Effector memory CD8-positive, alpha-beta T cell (primary cell): ENCODE measurements at places on chromosomes 2 and 18.

- peaks cover 43% of the 10 kb centered on the region for H3K4me1 ChIP-seq
- no peak overlapping the region for H3K4me3 ChIP-seq
- no peaks in the 10 kb centered on the region for H3K27me3 ChIP-seq
Measured at GRCh38 chr2:98555696-98556095, 52.6 kb downstream of the COA5 start.

DNA sequence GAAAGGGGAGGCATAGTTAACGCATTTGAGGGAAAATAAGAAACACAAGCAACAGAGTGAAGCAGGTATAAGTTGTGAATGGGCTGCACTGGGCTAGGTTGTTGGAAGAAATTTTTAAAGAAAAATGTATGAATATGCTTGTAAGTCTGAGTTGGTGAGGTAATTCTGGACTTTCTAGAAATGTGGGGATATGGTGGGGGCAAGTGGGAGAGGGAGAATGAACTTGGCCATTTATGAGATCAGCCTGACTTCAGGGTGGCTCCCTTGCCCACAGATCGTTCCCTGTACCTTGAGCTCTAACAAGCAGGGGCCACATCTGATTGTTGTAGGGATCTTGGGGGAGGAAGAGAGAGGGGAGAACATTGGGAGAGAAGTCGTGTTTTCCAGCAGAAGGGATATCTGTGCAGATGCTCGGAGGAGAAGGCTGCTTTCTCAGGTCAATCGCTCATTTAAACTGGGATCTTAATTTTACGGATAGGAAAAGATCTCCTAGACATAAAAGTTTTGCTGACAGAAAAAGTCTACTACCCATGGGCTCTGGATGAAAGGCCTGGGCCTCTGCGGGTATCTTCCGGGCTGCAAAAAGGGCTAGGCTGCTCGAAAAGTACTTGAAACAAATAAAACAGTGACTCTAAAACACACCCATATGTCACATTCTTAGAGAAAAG lies 42.5 kb upstream of the FZD5 start:
- H3K36me3 ChIP-seq, result no peaks in the 10 kb centered on the region
- no peak for DNase-seq
- peaks cover 2% of the 10 kb centered on the region for H3K4me1 ChIP-seq
- no peak overlapping the region for H3K27ac ChIP-seq
- H3K27me3 ChIP-seq, result peaks cover 32% of the 10 kb centered on the region

- no peak for DNase-seq
- no peak overlapping the region for H3K27ac ChIP-seq
- no peaks in the 10 kb centered on the region for H3K4me1 ChIP-seq
Measured at GRCh38 chr18:75958683-75959082, 531.2 kb upstream of the SMIM21 start.

DNA sequence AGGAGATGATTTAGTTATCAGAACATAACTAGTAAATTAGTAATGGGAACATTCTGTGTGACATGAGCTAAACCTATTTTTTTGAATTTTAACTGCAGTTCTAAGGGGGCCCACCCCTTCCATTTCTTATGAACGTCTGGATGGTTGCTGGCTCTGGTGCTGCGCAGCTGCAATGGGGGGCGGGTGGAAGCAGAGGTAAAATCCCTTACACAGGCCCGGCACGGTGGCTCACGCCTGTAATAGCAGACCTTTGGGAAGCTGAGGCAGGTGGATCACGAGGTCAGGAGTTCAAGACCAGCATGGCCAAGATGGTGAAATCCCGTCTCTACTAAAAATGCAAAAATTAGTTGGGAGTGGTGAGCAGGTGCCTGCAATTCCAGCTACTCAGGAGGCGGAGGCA lies 151.5 kb downstream of the GALR1 start:
- H3K27ac ChIP-seq, result no peak overlapping the region
- DNase-seq, result no peak
- H3K27me3 ChIP-seq, result no peaks in the 10 kb centered on the region
- H3K4me3 ChIP-seq, result no peak overlapping the region
- H3K4me1 ChIP-seq, result no peaks in the 10 kb centered on the region

GRCh38 chr18:70288171-70288850 lies 534 bp upstream of the SOCS6 start:
- no peaks in the 10 kb centered on the region for H3K36me3 ChIP-seq
- DNase-seq, result no peak
- H3K27ac ChIP-seq, result no peak overlapping the region
- peaks cover 40% of the 10 kb centered on the region for H3K27me3 ChIP-seq
- H3K4me3 ChIP-seq, result no peak overlapping the region

- no peak overlapping the region for H3K4me3 ChIP-seq
- peaks cover 70% of the 10 kb centered on the region for H3K27me3 ChIP-seq
- H3K4me1 ChIP-seq, result peaks cover 2% of the 10 kb centered on the region
Measured at GRCh38 chr2:102042196-102043081, 50.7 kb downstream of the IL1R2 start.

DNA sequence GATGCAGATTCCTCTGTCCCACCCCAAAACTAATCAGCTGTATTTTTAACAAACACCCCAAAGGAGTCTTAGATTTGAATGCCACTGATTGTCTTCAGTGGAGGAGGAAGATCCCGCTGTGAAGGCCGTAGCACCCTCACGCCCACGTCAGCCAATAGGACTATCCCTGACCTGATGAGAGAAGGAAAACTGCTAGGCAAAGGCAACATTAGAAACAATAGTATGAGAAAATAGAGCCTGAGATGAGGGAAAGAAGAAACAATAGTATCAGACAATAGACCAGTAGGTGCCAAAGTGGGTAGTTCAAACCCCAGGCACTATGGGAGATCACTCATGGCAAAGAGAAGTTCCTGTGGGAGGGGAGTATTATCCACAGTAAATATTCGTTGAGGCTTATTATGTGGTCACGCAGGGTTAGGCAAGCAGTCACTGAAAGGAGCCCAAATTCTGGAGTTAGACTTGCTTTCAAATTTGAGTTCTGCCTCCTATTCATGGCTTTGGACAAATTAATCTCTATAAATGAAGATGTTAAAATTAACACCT lies 2.8 kb downstream of the PCBP1 start:
- peaks cover 51% of the 10 kb centered on the region for H3K36me3 ChIP-seq
- no peaks in the 10 kb centered on the region for H3K27me3 ChIP-seq
- H3K4me1 ChIP-seq, result peaks cover 54% of the 10 kb centered on the region
- H3K4me3 ChIP-seq, result peak overlapping the region; percentile 96
- DNase-seq, result no peak

DNA sequence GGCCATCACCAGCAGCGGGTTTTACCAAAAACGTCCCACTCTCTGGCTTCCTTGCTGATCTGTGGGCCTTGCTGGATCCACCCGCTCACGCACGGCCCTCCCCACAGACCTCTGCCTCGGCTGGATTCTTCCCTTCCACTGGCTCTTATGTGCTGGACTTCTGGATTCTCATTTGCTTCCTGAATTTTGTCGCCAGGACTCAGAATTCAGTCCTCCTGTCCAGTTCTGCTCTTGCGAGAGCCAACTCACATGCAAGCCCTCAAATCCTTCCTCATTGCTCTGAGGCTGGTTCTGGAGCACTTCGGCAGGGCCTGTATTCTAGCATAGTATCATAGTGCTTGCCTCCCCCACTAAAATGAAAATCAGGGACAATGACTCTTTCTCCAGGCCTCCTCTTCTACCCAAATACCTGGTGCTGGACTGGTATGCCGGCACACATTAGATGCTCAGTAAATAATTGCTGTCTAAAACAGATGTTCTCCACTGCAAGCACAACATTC lies 115.5 kb downstream of the ATL2 start:
- H3K27ac ChIP-seq, result no peak overlapping the region
- DNase-seq, result no peak
- peaks cover 7% of the 10 kb centered on the region for H3K4me1 ChIP-seq

- no peaks in the 10 kb centered on the region for H3K27me3 ChIP-seq
- H3K4me1 ChIP-seq, result no peaks in the 10 kb centered on the region
- no peak overlapping the region for H3K4me3 ChIP-seq
Measured at GRCh38 chr2:154226931-154227330, 355.2 kb downstream of the GALNT13 start.

DNA sequence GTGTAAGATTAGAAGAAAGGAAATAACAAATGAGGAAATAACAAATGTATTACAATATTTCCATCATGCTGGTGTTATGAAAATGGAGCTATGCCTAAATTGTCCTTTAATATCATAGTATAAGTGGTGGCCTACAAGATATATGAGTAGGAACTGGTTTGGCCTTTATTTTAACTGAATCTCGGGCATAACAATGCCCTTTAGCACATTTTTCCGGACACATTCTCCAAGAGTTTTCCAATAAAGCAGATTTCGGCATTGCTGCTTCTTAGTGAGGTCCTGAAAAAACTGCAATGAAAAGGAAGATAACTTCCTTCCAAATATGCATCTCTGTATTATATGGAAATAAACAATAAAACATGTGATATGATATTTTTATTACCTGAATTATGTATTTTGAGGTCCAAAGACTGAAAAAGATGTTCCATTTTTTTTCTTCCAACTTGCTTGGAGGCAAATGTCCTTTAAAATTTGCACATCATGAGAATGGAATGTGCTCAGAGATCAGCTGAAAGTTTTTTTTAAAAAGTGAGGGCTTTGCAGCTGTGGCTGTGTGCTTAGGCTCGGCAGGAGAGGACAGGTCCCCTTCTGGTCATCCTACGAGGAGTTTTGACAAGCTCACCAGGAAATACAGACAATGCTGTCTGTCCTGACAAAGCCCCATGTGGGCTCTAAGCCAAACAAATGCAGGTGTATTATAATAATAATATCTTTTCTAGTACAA lies 132.3 kb upstream of the RND3 start:
- no peaks in the 10 kb centered on the region for H3K27me3 ChIP-seq
- H3K4me1 ChIP-seq, result peaks cover 2% of the 10 kb centered on the region
- DNase-seq, result no peak
- H3K4me3 ChIP-seq, result no peak overlapping the region
- no peaks in the 10 kb centered on the region for H3K36me3 ChIP-seq
- no peak overlapping the region for H3K27ac ChIP-seq

- H3K27ac ChIP-seq, result no peak overlapping the region
- no peak overlapping the region for H3K4me3 ChIP-seq
- peaks cover 23% of the 10 kb centered on the region for H3K36me3 ChIP-seq
- peaks cover 2% of the 10 kb centered on the region for H3K4me1 ChIP-seq
- peaks cover 11% of the 10 kb centered on the region for H3K27me3 ChIP-seq
Measured at GRCh38 chr2:88554189-88554588, 73.1 kb downstream of the EIF2AK3 start.

DNA sequence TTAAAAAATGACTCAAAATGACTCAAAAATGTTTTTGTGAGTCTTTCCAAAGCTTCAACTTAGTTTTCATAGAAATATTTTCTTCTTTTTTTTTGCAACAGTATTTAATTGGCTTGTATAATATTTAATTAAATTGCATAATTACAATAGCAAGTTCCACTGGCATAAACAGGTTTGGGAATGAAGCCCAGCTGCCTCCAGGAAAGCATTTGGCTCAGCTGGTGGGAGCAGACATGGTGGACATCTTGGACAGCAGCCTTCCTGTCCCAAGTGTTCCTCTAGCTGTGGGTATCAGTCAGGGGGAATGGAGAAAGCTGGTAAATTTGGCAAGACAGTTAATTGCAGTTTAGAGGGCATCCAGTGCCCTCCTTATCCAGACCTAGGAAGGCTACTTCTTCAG lies 213.4 kb downstream of the ZBTB7C start:
- H3K36me3 ChIP-seq, result no peaks in the 10 kb centered on the region
- no peak for DNase-seq
- no peaks in the 10 kb centered on the region for H3K4me1 ChIP-seq
- no peak overlapping the region for H3K27ac ChIP-seq

DNA sequence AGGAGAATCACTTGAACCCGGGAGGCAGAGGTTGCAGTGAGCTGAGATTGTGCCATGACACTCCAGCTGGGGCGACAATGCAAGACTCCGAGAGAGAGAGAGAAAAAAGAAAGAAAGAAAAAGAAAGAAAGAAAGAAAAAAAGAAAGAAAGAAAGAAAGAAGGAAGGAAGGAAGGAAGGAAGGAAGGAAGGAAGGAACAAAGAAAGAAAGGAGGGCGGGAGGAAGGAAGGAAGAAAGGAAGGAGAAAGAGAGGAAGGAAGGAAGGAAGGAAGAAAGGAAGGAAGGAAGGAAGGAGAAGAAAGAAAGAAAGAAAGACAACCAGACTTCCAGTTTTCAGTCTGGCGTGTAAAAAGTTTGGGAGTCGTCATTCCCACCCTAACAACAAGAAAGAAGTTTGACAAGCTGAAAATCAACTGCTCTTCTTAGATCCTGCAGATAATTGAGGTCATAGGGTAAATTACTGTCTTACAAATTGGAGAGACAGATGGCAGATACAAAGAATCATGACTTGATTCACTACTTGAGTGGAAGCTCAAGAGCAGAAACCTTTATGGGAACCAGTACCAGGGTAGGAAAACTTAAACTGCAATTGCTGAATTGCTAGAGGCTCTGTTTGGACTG lies 15.1 kb upstream of the CYP27C1 start:
- no peak overlapping the region for H3K27ac ChIP-seq
- H3K27me3 ChIP-seq, result no peaks in the 10 kb centered on the region
- no peaks in the 10 kb centered on the region for H3K36me3 ChIP-seq

DNA sequence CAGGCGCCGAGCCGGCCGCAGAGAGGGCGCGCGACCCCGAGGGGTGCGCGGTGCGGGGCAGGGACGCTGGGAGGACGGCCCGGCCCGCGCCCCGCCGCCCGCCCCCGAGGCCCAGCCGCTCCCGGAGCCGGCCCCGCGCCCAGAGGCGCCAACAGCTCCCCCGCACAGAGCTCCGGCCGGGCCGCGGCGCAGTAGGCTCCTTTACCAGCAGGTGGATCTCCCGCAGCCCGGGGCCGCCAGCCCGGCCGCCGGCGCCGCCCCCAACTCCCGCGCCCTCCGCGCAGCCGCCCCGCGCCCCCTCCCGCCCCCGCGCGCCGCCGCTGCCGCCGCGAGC lies 258 bp downstream of the MGAT4A start:
- H3K27ac ChIP-seq, result no peak overlapping the region
- H3K4me3 ChIP-seq, result peak overlapping the region; percentile 93
- DNase-seq, result peak; percentile 53
- peaks cover 47% of the 10 kb centered on the region for H3K4me1 ChIP-seq
- peaks cover 25% of the 10 kb centered on the region for H3K36me3 ChIP-seq

- no peaks in the 10 kb centered on the region for H3K36me3 ChIP-seq
- peaks cover 34% of the 10 kb centered on the region for H3K27me3 ChIP-seq
- H3K27ac ChIP-seq, result no peak overlapping the region
- H3K4me1 ChIP-seq, result no peaks in the 10 kb centered on the region
- DNase-seq, result no peak
Measured at GRCh38 chr2:129806317-129806716, 173.1 kb upstream of the RAB6C start.

DNA sequence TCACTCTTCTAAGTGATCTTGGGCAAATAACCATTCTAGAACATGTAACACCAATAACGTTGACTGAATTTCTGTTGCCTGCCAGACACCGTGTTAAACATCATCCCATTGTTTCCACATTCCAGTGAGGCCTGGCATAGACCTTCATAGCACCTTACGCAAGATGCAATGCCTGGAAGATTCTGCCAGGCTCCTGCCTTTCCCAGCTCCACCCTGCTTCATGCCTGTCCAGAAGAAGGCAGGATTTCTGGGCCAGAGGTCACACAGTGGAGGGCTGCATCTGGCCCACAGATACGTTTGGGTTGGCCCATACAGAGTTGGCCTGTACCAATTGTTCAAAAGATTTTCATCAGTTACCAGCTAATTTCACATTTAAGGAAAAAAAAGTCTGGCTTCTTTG lies 46.3 kb downstream of the EN1 start:
- no peaks in the 10 kb centered on the region for H3K36me3 ChIP-seq
- H3K4me1 ChIP-seq, result no peaks in the 10 kb centered on the region
- peaks cover 30% of the 10 kb centered on the region for H3K27me3 ChIP-seq
- no peak for DNase-seq
- no peak overlapping the region for H3K4me3 ChIP-seq
- no peak overlapping the region for H3K27ac ChIP-seq

GRCh38 chr2:207253666-207254345 lies 88.1 kb upstream of the KLF7 start:
- no peak overlapping the region for H3K27ac ChIP-seq
- H3K27me3 ChIP-seq, result peaks cover 10% of the 10 kb centered on the region
- H3K36me3 ChIP-seq, result no peaks in the 10 kb centered on the region
- H3K4me3 ChIP-seq, result no peak overlapping the region
- H3K4me1 ChIP-seq, result no peaks in the 10 kb centered on the region
- no peak for DNase-seq
